ENCODE measurements at places on chromosomes 4 and X.

- DNase-seq = no peak
These were observed 71.8 kb downstream of the FBXO8 start for GRCh38 chr4:174211622-174212044.

DNA sequence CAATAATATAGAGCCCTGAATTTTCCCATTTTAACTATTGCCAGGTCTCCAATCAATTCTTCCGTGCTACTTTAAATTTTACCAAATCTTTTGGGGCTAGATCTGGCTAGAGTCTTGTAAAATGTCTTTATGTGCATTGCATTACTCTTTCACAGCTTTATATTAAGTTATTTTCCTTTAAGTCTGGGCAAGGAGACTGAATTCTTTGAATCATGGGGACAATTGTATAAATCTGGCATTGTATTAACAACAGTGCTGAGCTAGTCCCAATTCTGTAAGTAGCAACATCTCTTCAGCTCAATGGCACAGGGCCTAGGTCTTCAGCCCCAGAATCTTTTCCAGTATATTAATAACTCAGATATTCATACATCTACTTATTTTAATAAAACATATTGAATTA, 1080.4 kb upstream of the INTU start:
- DNase-seq = no peak

GRCh38 chr4:55868581-55869090, 15.2 kb downstream of the EXOC1 start:
- DNase-seq = no peak

GRCh38 chrX:127190381-127190780, 370.9 kb downstream of the PRR32 start:
- no peak for DNase-seq

DNA sequence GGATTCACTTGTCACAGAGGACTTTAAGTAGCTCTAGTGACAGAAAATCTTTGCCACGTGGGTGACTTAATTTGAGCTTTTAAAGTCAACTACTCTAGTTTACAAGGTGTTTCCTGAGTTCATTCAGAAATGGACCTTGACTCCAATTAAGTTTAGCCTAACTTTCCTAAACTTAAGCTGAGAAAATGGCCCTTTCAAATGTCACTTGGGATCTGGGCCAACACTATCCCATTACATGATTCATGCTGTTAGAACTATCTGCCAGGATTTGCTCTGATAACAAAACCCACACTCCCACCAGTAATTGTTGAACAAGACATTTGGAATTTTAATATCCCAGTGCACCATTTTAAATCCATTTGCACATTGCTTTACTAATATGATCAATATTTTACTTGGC, 40.8 kb downstream of the C4orf46 start:
- no peak for DNase-seq

GRCh38 chrX:124771292-124771691, 424.9 kb downstream of the SH2D1A start:
- no peak for DNase-seq

- no peak for DNase-seq
These were observed 226.6 kb upstream of the TRAM1L1 start for GRCh38 chr4:117311989-117312388.

DNA sequence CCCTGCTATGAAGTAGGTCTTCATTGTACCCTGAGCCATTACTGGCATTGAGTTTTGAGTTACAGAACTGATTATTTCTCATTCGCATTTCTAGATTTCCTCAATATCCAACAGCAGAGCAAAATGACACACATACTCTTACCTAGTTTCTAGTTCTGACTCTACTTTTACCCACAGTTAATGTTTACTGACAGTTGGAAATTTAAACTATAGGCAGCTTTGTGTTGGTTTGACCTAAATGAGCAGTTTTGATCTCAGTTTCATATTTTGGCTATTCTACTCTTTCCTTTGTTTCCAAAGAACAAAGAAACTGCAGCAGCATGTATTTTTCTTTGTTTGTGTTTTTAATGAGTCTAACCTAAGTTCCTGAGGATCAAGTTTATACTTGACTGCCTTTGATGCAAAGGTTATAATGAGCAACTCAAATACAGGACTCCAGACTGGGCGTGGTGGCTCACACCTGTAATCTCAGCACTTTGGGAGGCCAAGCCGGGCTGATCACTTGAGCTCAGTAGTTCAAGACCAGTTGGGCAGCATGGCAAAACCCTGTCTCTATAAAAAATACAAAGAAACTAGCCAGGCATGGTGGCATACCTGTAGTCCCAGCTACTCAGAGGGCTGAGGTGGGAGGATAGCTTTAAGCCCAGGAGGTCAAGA, 30.4 kb downstream of the TXK start:
- no peak for DNase-seq

- DNase-seq = no peak
These were observed 239.8 kb downstream of the AFAP1 start for GRCh38 chr4:7699825-7700224.

- DNase-seq = no peak
These were observed 65.9 kb upstream of the OGT start for GRCh38 chrX:71466979-71467523.

GRCh38 chr4:173056710-173057109, 111.9 kb upstream of the GALNT7 start:
- peak; percentile 91 for DNase-seq

GRCh38 chr4:154030746-154031145, 241.9 kb upstream of the SFRP2 start:
- DNase-seq = no peak

DNA sequence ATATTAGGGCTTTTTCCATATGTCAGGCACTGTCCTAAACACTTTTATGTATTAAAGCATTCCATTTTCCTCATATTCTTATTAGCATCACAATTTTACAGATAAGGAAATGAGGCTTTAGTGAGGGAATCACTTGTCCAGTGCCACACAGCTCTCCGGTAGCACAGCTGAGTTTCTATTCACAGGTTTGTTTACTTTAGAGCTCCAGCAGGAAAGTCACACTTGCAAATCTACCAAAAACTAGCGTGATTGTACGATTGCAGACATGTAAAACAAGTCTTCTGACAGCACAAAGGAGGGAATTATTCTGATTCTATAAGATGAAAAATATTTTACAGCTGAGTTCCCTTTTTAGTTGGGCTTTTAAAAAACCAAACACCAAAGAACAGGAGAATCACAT, 472.1 kb downstream of the TMA16 start:
- DNase-seq = no peak

GRCh38 chr4:25578432-25578831, 77.2 kb upstream of the SLC34A2 start:
- DNase-seq = no peak

- DNase-seq = no peak
These were observed 16.9 kb downstream of the TAF7L start for GRCh38 chrX:101274198-101274597.

DNA sequence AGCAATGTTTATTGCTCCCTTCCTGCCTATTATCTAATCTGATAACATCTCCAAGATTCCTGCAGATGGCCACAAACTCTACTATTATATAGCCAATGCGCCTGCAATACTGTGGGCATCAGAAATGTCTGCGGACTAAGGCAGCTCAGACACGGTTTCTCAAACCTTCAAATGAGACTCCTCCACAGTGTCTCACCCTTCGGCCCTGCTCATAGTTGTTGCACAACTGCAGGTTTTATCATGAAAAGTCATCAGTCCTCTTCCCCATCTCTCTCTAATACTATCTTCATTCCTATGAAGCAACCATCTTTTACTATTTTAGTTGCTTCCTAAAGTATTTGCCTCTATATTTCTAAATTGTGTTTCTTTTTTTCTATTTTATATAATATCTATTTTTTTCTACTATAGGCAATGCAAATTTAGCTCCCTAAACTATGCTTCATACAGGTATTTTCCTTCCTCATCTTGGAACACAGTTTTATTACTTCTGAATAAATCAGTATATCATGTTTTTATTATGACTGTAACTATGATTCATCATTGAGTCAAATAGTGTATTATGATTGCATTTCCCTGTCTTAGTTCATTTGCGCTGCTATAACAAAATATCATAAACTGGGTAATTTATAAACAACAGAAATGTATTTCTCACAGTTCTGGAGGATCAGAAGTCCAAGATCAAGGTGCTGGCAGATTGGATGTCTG, 129.7 kb upstream of the EDNRA start:
- no peak for DNase-seq

GRCh38 chr4:139873111-139873860, 207.7 kb downstream of the MGST2 start:
- no peak for DNase-seq

GRCh38 chr4:81166458-81167160, 48.4 kb downstream of the PRKG2 start:
- no peak for DNase-seq

- DNase-seq = no peak
These were observed 73.7 kb downstream of the BEND2 start for GRCh38 chrX:18146954-18147353.

- no peak for DNase-seq
These were observed 593.7 kb upstream of the BOD1L1 start for GRCh38 chr4:14221176-14221575.

- no peak for DNase-seq
These were observed at the start of gene MAGEB10 for GRCh38 chrX:27807690-27808089. MAGEB10 (plus strand) TSS chrX:27807990; CDS start chrX:27821307, 13,317 bp downstream.

- DNase-seq = no peak
These were observed 188.8 kb upstream of the TECRL start for GRCh38 chr4:64598066-64598465.

DNA sequence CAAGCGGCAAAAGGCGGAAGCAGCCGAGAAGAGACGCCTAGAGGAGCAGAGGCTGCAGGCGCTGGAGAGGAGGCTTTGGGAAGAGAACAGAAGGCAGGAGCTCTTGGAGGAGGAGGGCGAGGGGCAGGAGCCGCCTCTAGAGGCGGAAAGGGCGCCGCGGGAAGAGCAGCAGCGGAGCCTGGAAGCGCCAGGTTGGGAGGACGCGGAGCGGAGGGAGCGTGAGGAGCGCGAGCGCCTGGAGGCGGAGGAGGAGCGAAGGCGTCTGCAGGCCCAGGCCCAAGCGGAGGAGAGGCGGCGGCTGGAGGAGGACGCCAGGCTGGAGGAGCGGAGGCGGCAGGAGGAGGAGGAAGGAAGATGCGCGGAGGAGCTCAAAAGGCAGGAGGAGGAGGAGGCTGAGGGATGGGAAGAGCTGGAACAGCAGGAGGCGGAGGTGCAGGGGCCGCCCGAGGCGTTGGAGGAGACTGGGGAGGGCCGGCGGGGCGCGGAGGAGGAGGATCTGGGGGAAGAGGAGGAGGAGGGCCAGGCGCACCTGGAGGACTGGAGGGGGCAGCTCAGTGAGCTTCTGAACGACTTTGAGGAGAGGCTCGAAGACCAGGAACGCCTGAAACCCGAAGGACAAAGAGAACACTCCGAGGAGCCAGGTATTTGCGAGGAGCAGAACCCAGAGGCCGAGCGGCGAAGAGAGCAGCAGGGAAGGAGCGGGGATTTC, 72.9 kb downstream of the AASDH start:
- DNase-seq = no peak

DNA sequence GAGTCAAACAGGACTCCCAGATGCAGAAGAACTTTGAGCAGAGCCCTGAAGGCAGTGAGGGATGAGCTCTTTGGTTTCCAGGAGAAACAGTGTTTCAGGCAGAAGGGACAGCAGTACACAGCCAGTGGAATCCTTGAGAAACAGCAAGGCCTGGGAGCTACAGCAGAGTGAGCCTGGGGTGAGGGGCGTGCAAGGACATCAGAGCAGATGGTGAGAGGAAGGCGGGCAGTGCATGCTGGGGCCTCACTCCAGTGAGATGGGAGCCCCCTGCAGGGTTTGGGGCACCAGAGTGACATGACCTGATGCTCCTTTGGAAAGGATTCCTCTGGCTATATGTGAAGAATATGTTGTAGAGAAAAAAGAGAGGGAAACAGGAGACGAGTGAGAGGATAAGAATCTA, 98.1 kb upstream of the EGFL6 start:
- no peak for DNase-seq

DNA sequence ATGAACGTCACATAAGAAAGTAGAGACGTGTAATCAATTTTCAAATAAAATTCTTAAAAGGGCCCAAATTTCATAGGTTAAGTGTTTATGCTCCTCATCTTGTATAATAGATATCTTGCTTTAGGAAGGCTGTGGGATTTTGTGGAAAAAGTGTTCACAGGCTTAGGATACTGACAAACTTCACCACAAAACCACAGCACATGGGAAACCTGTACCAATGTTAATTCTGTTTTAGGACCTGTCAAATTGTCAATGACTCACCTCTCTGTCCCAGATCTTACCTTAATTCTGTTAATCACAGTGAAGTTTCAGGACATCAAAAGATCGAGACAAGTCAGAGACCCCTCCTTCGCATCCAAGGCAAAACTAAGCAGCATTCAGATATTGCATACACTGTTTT, 24.2 kb downstream of the FGFBP1 start:
- DNase-seq = no peak

DNA sequence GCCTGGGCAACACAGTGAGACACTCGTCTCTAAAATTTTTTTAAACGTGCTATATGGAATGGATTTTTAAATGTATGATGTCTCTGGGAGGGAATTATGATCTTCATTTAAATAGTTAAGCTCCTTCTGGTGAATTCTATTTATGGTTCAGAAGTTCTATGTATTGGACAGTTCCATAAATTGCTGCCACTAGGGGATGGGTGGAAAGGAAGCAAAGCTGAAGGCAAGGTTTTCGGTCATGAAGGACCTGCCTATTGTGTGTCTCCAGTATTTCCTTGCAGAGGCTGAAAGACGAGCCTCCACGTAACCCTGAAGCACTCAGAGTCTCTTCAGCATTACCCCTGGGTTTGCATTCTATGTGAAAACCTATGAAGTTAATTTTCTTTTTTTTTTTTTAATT, 451.5 kb upstream of the FAT1 start:
- DNase-seq = no peak

DNA sequence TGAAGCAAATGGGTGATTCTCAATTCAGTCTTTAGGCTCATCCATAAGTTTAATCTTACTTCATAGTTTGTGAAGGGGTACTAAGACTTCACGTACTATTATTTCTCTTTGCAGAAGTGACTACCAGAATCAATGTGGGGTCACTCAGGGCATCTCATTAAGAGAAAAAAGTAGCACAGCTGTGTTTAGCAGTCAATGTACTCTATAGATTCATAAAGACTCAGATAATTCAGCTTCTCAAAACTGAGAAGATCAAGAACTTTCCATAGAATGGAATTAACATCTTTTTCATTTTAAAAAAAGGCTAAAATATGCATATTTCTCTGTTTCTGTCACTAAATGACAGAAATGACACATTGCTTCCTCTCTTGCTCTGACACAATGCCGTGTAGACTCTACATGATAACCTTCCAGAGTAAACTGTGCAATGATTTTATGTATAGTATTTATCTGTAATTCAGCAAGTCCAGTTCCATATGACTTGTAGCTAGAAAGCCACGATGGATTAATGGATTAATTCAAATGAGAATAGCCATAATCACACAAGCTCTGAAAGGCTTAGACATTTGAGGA, 20.3 kb upstream of the LSM6 start:
- no peak for DNase-seq

- no peak for DNase-seq
These were observed 106.8 kb upstream of the CBLL2 start for GRCh38 chrX:22165732-22166457.

DNA sequence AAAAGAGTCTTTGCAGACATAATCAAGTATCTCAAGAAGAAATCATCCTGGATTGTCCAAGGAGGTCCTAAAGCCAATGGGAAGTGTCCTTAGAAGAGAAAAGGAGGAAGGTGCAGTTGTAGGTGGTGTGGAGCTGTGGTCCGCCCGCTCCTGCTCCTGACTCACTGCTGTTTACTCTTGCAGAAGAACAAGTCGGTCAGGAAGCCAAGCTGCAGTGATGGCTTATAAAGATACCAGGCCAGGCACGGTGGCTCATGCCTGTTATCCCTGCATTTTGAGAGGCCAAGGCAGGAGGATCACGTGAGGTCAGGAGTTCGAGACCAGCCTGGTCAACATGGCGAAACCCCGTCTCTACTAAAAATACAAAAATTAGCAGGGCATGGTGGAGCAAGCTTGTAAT, 66.4 kb upstream of the ATP6AP2 start:
- peak; percentile 19 for DNase-seq

All from LNCaP clone FGC (cell line).